ENCODE measurements at places on chromosomes 5 and 9.

DNA sequence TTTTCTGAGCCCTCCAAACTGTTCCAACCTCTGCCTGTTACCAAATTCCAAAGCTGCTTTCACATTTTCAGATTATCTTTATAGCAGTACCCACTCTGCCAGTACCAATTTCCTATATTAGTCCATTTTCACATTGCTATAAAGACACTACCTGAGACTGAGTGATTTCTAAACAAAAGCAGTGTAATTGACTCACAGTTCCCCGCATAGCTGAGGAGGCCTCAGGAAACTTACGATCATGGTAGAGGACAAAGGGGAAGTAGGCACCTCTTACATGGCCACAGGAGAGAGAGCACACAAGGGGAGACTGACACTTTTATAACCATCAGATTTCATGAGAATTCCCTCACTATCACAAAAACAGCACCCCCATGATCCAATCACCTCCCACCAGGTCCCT is 105.0 kb downstream of the DTWD2 start:
- no peak for DNase-seq

DNA sequence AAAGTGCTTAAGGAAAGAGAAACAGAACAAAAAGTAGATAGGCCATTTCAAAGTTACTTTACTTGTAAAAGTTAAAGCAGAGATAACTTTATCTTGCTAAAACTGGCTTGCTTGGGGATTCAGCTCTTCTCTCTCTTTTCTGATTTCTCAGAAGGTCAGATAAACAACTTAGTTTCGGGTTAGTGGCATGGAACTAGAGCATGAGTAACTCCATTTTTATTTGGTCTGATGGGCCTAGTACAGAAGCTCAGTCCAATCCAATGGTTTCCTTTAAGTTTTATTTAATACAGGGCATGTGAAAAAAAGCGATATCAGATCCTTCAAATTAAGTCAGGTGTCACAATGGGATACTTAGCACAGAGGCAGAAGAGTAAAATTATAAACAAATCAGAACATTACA is 18.8 kb upstream of the GPBP1 start:
- DNase-seq = no peak

- DNase-seq = no peak
Observed at GRCh38 chr5:169950333-169950732, 30.0 kb downstream of the INSYN2B start.

GRCh38 chr9:129981180-129981907 is 61.6 kb downstream of the FNBP1 start:
- peak; percentile 74 for DNase-seq

DNA sequence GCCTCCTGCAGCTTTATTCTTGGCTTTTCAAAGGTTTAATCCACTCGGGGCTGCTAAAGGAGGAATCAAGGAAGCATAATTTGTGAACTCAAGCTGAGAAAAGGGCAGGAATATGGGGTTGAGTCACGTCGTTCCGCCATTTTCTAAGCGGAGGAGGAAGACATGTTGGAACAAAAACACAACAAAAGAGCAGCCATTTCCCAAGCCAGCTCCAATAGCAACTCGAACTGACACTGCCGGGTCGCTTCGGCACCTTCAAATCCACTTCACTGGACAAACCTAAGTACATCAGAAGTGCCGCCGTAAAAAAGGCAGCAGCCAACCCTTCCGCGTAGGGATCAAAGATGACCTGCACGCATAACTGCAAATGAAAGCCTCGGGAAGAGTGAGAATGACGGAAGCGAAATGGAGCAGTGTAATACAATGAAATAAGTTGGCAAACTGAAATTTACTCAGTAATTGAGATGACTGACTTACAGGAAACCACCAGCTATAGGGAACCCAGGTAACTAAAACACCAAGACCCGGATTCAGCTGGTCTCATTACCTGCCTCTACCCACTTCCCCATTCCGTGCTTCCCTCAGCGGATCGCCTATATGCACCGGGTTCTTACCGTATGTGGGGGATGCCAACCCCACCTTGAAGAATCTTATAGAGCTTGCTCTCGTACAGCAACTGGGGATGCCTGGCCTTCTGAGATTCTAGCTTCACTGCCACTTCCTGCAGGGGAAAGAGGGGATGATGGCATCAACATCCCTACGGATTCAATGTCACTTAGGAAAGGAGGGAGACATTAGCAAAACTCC is 1.6 kb downstream of the CSNK1A1 start:
- DNase-seq = peak; percentile 63

DNA sequence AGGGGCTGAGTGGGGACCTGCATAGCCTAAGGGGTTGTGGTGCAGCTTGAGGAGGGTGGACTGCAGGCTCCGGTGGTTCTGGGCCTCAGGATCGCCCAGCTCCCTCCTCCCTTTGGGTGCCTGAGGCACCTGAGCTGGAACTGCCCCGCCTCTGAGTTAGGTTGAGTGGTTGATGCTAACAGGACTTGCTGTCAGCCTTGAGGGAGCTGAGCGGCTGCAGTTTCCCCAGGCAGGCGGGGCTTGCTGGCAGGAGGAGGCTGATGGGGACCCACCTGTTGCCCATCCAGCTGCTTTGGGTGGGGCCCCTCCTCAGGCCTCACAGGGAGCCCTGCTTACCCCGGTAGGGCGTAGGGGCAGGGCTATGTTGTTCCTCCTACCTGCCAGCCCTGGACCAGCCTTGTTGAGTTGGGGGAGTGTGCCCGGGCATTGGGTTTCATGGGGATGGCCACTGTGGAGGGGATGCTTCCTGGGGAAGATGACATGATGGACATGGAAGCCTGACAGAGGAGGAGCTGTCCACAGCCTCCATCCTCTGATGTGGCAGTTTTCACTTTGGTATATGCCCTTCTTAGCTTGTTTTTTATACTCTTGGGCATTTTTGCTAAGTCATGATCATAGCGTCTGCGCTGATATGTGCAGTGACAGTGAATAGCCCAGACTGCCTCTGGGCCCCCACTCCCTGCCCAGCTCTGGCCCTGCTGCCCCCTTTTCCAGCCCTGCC is 14.3 kb downstream of the WNK2 start:
- DNase-seq = no peak

- no peak for DNase-seq
Observed at GRCh38 chr9:132136151-132136780, 25.6 kb upstream of the NTNG2 start.

- no peak for DNase-seq
Observed at GRCh38 chr5:86320266-86320665, 297.5 kb upstream of the COX7C start.

- no peak for DNase-seq
Observed at GRCh38 chr9:2473681-2474080, 147.9 kb upstream of the VLDLR start.

- no peak for DNase-seq
Observed at GRCh38 chr9:137325124-137325523, 23.1 kb upstream of the NRARP start.
